ENCODE measurements at places on chromosomes 13 and 19.
A peak's percentile ranks its signal among the peaks of the same experiment; 100 is the strongest.

- no peak for DNase-seq
These were observed 2136.8 kb downstream of the PCDH9 start for GRCh38 chr13:65093357-65093756.

DNA sequence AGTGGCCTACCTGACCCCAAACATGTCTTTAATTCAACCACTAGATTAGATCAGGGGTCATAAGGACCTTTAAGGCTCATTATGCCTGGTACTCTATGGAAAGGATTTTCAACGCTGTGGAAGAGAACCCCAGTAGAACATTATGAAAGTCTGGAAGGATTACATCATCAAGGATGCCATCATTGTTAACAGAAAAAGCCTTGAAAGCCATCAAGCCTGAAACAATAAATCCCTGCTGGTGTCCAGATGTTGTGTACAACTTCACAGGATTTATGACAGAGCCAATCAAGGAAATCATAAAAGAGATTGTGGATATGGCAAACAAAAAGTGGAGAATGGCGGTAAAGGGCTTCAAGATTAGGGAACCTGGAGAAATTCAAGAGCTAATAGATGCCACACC, 59.7 kb downstream of the NAA16 start:
- no peak for DNase-seq

DNA sequence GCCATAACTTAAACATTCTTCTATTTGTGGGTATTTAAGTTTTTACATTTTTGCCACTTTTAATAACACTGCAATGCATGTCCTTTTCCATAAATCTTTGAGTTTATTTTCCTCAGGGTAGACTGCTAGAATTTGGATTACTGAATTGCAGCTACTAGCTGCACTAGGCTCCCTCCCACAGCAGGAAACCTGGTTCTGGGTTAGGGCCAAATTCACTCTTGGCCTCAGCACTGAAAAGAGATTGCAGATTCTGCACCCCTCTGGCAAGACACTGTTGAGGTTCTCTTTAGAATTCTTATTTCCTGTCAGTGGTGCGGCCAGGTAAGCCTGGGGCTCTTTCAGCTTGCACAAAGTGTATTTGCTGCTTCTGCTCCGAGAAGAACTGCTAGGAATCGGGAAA, 155.7 kb downstream of the ENOX1 start:
- DNase-seq: no peak

DNA sequence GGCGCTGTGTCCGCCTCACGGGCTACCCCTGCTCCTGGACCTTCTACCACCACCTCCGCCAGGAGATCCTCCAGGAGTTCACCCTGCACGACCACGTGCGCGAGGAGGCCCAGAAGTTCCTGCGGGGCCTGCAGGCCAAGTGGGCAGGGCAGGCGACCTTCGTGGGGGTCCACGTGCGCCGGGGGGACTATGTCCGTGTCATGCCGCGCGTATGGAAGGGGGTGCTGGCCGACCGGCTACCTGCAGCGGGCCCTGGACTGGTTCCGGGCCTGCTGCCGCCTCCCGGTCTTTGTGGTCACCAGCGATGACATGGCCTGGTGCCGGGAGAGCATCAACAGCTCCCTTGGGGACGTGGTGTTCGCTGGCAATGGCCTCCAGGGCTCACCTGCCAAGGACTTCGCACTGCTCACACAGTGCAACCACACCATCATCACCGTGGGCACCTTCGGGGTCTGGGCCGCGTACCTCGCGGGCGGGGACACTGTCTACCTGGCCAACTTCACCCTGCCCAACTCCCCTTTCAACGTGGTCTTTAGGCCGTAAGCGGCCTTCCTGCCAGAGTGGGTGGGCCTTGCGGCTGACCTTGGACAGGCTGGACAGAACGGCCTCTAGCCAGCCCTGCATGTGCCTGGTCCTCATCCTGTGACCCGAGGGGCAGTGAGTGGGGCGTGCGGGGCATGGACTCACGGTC, 7.8 kb upstream of the NTN5 start:
- no peak for DNase-seq

DNA sequence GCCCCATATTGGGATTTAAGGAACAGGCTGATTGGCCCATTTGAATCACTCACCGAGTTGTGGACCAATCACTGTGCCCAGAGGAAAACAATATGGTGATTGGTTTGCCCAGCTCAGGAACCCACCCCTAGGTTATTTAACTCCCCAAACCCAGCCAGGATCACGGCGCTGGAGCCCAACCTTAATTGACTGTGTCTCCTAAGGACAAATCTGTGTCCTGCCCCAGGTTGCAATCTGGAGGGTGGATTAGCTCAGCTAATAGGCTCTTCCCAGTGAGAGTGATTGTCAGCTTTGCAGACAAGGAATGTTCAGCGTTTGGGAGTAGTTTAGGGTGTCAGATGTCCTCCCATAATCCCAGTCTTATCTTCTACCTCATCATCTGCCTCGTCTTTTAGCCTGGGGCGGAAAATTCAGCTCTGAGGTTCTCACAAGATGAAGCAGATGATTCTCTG, 3.5 kb upstream of the ZNF358 start:
- no peak for DNase-seq

DNA sequence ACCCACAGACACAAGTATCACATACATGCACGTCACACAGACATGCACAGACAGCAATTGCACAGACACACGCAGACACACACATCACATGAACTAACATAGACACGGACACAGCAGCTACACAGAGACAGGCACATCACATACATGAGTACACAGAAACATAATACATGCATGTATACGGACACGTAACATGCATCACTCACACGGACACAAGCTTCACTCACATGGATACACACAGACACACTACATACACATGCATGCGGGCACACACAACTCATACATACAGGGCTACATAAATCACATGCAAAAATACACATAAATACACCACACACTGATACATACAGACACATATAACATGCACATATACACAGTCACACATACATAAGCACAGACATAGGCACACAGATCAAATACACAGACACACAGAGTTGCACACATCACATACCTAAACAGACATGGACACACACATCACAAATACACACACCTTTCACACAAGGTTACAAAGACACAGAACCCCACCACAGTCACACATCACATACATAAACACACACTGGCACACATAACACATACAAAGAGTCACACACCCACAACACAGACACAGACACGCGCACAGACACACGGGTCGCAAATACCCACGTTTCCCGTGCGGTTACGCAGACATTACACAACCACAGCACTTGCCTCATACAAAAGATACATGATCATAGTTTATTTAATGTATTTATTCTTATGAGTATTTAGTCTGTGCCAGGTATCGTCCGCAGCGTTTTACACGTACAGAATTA, 1.1 kb upstream of the LMTK3 start:
- no peak for DNase-seq

- peak; percentile 48 for DNase-seq
These were observed 52.9 kb downstream of the OR10H4 start for GRCh38 chr19:16001481-16002312.

DNA sequence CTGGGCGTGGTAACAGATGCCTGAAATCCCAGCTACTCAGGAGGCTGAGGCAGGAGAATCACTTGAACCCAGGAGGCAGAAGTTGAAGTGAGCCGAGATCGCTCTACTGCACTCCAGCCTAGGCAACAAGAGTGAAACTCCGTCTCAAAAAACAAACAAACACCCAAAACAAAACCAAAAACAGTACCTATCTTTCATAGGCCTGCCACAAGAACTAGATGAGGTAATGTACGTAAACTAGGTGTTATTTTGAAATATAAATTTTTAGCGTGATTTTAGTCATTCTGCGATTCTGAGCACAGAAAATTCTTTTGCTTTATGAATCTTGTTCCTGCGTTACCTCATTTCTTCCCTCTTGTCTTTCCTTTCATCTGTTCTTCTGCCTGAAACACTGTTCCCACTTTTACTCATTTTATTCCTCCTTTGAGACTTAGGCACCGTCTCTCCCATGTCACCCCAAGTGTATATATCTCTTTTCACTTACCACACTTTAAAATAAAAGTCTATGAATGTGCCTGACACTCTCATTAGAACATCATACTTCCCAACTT, 238.2 kb upstream of the HTR2A start:
- DNase-seq: no peak

DNA sequence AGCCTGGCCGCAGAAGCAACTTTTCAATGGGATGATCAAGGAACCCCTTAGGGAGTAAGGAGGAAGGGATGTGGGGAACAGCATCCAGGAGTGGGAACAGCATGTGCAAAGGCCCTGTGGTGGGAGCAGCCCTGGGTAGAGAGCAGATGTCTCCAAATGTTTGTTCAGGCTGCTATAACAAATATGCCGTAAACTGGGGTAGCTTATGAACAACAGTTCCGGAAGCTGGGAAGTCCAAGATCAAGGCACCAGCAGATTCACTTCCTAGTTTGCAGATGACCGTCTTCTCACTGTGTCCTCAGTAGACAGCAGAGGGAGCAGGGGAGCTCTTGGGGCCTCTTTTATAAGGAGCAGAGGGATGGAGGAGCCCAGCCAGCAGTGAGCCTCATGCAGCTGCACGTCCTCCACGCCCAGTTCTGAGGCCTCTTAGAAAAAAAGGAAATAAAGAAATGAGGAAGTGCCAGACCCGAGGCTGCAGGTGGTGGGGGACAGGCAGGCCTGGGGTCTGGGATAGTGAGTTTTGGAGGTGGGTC, 4.2 kb upstream of the LRRC25 start:
- DNase-seq: no peak

DNA sequence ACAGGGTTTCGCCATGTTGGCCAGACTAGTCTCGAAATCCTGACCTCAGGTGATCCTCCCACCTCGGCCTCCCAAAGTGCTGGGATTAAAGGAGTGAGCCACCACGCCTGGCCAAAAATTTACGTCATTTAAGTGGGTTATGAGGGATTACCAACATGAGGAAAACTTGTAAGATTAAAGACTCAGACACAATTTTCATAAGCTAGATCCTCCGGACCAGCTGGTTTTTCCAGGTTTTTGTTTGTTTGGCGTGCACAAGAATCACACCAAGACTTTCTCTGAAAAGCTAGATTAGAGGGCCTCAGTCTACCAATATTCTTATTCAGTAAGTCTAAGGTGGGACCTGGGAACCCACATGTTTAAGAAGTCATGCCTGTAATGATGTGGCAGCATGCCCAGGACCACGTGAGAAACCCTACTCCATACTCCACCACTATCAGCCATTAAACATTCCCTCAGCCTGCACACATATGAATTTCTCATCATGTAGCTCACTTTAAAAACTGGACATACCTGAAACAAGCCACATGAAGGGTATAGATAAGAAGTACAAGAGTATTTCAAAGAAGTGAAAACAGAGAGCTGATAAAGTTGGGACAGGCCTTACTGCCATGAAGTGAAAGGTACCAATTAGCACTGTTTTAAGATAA, 25.7 kb downstream of the DIAPH3 start:
- DNase-seq: no peak

DNA sequence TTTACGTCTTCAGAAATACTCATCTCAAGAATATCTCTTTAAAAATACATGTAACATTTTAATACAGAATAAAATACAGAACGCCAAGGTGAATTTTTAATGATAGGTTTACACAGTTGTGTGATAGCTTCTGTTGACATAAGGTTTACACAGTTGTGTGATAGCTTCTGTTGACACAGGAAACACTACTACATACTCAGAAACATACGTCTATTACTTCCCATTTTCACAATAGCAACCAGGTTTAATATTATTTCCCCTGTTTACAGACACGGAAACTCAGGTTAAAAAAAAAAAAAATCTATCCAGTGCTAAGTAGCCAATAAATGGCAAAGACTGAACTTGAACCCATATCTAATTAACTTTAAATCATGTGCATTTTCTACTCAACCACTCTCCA, 571.2 kb downstream of the LIG4 start:
- DNase-seq: no peak

DNA sequence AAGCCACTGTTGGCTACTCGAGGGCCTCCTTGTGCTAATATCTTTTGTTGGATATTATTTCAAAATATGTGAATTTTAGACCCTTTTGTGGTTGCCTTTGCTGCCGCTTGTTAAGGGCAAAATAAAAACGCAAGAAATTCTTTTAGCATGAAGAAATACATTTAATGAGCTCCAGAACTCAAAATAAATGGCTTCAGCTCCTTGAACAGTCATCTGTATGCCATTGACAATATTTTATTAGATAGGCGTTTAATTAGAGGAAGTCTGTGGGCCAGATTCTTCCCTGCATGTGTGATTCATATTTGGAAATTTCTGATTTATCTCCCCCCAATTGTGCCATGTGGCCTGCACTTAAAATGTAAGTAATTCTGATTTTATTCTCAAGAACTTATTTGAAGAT, 177.2 kb downstream of the STK24 start:
- DNase-seq: no peak

DNA sequence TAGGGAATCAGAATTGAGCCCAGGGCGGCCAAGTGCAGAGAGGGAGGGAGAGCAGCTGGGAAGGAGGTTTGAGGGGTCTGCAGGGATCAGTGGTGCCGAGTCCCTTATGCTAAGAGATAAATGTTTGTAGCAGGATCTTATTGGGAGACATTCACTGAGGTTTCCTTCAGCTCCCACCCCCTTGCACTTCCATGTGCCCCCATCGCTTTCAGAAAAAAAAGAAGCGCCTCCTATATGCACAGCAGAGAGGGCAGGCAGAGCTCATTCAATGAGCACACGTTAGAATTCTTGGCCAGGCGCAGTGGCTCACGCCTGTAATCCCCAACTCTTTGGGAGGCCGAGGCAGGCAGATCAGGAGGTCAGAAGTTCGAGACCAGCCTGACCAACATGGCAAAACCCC, 28.0 kb downstream of the CYP4F2 start:
- no peak for DNase-seq

DNA sequence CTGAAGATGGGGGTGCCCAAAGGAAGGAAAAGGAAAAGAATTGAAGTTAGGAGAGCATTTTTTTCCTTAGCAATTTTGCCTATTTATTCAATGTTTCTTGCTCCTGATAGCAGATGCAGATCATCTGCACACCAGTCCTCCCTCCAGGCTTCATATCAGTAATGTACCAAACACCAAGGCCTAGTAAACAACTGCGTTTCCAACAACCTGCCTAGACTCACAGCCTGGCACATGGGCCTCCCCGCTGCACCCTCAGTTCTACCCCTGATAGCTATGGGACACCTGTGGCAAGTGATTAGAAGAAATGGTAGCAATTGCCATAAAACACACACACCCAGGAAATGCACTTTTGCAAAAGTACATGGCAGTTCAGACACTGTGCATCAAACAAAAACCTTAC, 30.4 kb upstream of the HMGB1 start:
- DNase-seq: no peak
